ENCODE measurements at places on chromosomes 16 and 17.
A peak's percentile ranks its signal among the peaks of the same experiment; 100 is the strongest.

DNA sequence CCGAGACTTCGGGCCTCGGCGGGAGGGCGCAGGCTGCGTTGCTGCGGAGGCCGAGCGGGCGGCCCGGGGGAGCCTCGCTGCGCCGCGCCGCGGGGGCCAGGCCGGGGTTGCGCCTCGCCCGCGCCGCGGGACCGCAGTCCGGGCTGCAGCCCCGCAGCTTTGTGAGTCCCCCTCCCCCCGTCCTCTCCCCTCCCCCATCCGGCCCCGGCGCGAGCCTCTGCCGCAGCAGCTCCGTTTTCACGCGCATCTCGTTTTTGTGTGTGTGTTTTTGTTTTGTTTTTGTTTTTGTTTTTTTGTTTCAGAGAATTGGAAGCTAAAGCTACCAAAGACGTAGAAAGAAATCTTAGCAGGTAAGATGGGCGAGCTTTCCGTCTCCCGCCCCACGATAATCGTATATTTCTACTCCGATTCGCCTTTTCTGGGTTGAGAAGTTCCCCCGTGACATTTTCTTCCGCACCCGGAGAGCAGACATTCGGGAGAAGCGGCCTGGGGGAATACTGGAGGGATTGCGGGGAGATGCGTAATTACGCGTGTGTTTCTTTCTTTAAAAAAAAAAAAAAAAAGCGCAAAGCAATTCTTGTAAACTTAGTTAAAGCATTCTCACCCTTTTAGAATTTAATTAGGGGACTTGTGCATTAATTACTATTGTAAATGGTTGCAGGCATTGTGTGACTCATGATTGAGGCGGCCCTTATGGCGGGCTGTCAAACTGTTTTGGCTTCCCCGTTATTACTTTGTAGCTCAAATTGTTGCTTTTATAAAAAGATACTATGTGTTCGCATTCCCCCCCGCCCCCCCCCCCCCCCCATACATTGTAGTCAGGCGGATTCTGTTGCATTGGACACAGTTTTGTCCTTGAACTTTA lies 732 bp downstream of the TNRC6A start:
- no peak for DNase-seq
- peak overlapping the region; percentile 96 for H3K27ac ChIP-seq
- H3K27me3 ChIP-seq, result peaks cover 3% of the 10 kb centered on the region
- peaks cover 33% of the 10 kb centered on the region for H3K4me1 ChIP-seq
- peaks cover 26% of the 10 kb centered on the region for H3K36me3 ChIP-seq

DNA sequence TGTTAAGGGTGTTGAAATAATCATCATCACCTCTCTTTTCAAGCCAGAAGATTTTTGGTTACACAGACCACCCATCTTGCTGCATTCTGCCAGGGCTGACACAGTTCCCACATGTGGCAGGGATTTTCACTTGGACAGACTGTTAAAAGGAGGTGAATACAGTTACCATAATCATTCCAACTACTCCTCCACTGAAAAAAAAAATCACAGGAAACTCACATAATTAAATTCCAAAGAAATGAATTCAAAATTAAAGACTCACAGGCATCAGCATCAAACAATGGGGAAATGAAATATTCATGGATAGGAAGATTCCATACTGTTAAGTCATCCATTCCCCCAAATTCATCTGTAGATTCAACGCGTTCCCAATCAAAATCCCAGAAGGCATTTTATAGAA lies 209.4 kb downstream of the MRTFB start:
- H3K27ac ChIP-seq, result no peak overlapping the region
- no peak overlapping the region for H3K4me3 ChIP-seq
- DNase-seq, result no peak
- H3K36me3 ChIP-seq, result no peaks in the 10 kb centered on the region
- peaks cover 5% of the 10 kb centered on the region for H3K27me3 ChIP-seq

DNA sequence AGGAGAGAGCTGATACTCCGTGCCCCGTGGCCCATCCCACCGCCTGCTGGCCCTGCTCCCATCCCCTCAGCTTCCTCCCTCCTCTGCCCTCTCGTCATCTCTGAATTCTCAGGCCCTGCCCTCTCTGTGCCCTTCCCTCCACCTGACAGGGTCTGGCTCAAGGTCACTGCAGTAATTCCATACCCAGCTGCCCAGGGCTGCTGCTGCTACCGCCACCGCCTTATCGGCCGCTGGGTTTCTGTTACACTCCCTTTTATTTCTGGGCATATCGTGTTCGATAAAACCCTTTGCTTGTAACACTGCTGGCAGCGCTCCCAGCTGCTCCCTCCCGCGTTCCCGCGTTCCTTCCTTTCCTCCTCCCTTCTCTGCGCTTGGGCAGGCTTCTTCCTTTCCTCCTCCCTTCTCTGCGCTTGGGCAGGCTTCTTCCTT lies 1.2 kb downstream of the EPN3 start:
- H3K4me3 ChIP-seq, result peak overlapping the region; percentile 74

DNA sequence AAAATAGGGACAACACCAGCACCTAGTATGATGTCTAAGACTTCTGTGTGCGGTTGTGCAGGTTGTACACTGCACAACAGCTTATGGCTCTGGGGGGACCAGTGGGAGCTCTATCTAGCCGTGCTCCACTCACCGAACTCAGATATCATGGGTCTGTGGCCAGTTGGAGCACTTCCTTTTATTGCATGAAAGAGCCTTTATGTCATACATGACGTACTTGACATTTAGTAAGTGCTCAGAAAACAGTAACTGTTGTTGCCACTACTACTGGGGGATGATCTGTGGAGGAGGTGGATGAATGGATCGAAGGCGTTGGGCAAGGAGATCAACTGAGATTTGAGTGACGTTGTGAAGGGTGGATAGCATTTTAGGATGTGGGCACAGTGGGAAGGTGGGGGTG lies 368.8 kb downstream of the SNX29 start:
- H3K27ac ChIP-seq, result no peak overlapping the region
- DNase-seq, result no peak
- H3K27me3 ChIP-seq, result peaks cover 5% of the 10 kb centered on the region
- H3K4me3 ChIP-seq, result no peak overlapping the region

DNA sequence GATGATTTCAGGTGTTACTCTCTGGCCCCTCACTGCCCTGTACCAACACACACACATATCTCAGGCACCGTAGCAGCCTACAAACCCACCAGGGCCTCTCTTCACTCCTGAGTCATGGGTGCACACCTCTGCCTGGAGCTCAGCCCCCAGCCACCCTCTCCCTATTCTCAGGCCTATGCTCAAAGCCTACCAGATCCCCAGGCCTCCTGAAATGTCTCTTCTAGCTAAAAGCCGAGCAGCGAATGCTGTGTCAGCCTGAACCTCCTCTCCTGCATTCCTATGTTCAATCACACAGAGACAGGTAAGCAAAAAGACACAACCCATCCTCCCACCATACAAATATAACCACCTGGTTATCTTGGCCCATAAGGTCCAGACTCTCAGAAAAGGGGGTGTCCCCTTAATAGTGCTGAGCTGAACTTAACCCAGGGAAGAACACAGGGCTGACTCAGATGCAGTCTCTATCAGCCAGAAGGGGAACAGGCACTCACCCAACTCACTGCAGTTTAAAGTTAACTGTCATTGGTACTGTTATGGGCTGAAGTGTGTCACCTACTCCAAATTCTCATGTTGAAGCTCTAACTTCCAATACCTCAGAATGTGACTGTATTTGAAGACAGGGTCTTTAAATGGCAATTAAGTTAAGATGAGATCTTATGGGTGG lies 62.0 kb upstream of the TEKT3 start:
- H3K27ac ChIP-seq, result no peak overlapping the region
- DNase-seq, result no peak
- H3K36me3 ChIP-seq, result no peaks in the 10 kb centered on the region
- peaks cover 10% of the 10 kb centered on the region for H3K4me1 ChIP-seq

DNA sequence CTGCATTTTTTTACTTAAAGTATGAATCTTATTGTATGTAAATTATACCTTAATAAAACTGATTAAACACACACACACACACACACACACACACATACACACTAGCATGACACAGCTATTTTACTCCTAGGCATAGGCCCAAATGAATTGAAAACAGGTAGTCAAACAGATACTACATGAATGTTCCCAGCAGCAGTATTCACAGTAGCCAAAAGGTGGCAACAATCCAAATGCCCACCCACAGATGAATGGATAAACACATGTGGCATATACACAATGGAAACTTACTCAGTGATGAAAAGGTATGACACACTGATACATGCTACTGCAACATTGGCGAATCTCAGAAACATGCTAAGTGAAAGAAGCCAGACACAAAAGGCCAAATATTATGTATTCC lies 223.5 kb downstream of the CYB561 start:
- no peak overlapping the region for H3K4me3 ChIP-seq
- no peaks in the 10 kb centered on the region for H3K4me1 ChIP-seq
- DNase-seq, result no peak

DNA sequence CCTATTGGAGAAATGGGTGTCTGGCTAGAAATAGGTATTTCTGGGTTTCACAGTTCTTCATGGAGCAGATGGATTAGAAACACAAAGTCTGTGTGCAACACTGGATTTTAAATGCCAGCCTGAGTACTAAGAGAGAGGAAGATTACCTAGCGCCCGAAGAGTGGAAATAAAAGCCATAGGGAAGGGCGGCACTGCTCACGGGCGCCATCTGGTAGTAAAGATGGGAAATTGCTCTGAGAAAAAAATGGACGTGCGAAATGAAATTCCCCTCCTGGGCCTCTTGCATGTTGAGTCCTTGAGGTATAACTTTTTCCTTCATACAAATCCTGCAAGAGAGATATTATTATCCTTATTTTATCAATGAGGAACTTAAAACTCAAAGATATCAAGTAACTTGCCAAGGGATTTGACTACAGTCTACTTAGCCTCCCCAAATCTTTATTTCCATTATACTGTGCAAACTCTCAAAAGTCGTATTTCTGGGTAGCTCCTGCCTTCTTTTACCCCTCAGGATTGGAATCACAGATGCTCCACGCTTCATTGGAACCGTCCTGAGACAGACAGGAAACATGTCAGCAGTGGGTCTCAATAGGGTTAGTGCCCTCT lies 72.8 kb downstream of the MMD start:
- H3K4me1 ChIP-seq, result no peaks in the 10 kb centered on the region
- no peak overlapping the region for H3K4me3 ChIP-seq
- no peaks in the 10 kb centered on the region for H3K27me3 ChIP-seq

DNA sequence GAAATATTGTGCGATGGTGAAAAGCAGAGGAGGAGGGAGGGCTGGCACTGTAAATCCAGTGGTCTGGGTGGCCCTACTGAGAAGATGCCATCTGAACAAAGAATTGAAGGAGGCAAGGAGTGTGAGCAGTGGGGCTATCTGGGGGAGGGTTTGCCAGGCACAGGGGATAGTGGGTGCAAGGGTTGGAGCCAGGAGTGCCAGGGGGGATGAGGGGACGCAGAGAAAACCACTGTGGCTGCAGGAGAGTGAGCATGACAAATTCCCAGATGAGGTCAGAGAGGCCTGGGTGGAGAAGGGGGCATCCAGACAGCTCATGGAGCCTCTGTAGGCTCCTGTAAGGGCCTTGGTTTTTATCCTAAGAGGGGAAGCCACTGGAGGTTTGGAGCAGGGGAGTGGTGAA lies 4.8 kb downstream of the XYLT2 start:
- no peak for DNase-seq
- no peak overlapping the region for H3K4me3 ChIP-seq
- peaks cover 6% of the 10 kb centered on the region for H3K27me3 ChIP-seq
- H3K4me1 ChIP-seq, result peaks cover 44% of the 10 kb centered on the region

DNA sequence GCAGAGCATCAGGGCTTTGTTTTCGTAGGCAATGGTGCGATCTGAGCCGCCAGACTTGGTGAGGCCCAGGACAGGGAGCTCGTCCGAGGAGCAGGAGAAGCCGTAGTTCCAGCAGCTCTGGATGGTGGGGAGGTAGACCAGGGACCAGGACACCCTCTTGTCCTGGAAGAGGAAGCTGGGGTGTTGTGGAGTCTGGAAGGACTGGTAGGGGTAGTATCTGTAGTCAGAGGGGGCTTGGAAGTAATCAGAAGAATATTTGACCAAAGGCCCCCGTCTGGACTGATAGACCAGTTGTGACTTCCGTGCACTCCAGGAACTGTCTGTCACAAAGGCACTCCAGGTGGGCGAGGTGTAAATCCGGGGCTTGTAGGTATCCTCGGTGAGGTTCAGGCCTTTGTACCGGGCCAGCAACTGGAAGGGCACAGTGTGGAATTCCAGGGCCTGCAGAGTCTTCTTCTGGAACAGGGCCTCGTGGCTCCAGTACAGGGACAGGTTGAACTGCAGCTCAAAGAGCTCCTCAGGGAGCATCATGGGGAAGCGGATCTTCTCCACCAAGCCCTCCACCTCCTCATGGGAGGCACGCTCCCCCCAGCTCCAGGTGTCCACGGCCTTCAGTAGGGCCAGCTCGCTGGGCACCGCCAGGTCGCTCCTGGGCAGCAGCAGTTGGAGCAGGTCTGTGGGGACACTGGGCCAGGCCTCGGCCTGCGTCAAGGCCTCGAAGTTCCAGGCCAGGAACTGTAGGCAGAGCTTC lies 7.8 kb downstream of the LGALS3BP start:
- peaks cover 4% of the 10 kb centered on the region for H3K27me3 ChIP-seq
- peaks cover 74% of the 10 kb centered on the region for H3K4me1 ChIP-seq
- no peak overlapping the region for H3K27ac ChIP-seq
- no peak overlapping the region for H3K4me3 ChIP-seq
- DNase-seq, result no peak

Data from nephron progenitor cell (in vitro differentiated cells).